ENCODE measurements at places on chromosomes 13 and 19. TPM values are rescaled to one million over a fixed set of nuclear protein-coding genes. Genes with fewer than 3 reads are reported as not detected.

DNA sequence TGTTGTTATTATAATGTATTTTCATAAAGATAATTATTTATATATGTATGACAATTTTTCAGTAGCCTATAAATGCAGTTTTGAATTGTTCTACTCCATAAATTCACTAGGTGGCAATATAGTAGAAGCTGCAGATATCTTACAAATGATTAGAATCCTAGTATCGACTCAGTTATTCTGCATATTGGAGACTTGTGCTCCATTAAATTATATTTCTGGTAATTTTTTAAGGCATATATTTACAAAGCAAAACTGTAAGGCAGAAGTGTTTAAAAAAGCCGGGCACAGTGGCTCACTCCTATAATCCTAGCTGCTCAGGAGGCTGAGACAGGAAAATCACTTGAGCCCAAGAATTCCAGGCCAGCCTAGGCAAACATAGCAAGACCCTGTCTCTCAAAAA lies 58.7 kb downstream of the DPY19L3 start:
- DNase-seq = no peak

The PRR19 gene
- total RNA-seq = not detected

GRCh38 chr13:95418946-95419345 lies 117.7 kb upstream of the ABCC4 start:
- no peak for DNase-seq

The ZNF560 gene
- total RNA-seq = not detected

The DHRS12 gene
- total RNA-seq = 24.2 TPM

DNA sequence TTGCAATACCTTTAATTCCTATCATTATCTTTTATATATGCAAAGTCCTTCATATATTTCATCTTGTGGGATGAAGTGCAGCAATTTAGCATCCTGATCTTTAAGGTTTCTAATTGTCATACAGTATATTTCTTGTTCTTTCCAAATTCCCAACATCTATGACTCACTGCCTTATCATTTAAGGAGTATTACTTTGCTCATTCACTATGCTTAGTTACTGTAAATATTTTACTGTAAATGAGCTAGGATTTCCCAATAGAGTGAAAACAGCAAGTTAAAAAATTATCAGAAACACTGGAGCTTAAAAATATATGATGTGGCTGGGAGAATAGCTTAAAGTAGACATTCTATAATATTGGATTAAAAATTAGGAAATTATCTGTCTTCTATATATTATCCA lies 69.9 kb downstream of the SLITRK6 start:
- no peak for DNase-seq

GRCh38 chr19:50415661-50416033 lies 3.1 kb upstream of the SPIB start:
- DNase-seq = no peak

GRCh38 chr13:61086087-61086486 lies 329.6 kb downstream of the PCDH20 start:
- DNase-seq = no peak

- no peak for DNase-seq
These were observed 4.7 kb upstream of the ZNF611 start for GRCh38 chr19:52739576-52739975.

The DAND5 gene
- not detected for total RNA-seq

- DNase-seq = no peak
These were observed 459.1 kb upstream of the GPC6 start for GRCh38 chr13:92767468-92767867.

The ANKRD24 gene
- 1.9 TPM for total RNA-seq

GRCh38 chr19:32624410-32624809 lies 43.4 kb downstream of the PDCD5 start:
- no peak for DNase-seq

DNA sequence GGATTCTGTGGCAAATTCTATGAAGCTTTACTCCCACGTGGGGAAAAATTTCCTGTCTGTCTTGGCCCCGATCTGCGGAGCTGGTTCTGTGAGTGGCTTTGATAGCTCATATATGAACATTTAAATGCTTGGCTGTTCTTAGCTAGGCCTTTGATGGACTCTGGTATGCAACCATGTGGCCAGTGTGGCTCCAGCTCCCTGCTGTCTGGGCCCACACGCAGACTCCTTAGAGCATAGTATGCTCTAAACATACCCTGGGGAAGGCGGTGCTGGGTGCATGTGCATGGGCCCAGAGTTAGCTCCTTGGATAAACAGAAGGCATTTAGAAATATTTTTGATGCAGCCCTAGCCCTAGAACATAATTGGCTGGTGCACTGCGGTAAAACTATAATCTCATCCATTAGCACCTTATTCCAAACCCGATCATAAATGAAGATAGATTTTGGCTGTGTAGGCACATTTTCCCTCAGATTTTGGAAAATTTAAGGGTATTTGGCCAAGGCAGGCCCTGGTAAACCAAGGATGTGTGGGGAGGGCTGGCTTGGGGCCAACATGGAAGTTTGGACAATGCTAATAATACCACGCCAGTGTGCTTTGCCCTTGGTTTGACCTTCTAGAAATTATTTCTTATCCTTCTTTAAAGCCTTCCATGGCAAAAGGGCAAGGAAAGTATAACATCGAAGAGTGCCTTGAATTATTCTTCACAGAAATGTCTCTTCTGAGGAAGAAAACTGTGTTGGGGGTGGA lies 153.5 kb downstream of the LMO7 start:
- no peak for DNase-seq

GRCh38 chr13:67934617-67935330 lies 704.6 kb upstream of the PCDH9 start:
- no peak for DNase-seq

GRCh38 chr19:7461841-7462629 lies 26.8 kb downstream of the PEX11G start:
- DNase-seq = no peak

All from naive thymus-derived CD8-positive, alpha-beta T cell (primary cell).